Thymus (tissue), 14 donors: ENCODE measurements at places on chromosomes 2 and 18. TPM values are rescaled to one million over a fixed set of nuclear protein-coding genes. Genes with fewer than 3 reads are reported as not detected.

- no peaks in the 10 kb centered on the region for H3K27me3 ChIP-seq
- no peak overlapping the region for H3K4me3 ChIP-seq
- no peaks in the 10 kb centered on the region for H3K36me3 ChIP-seq
- DNase-seq, result peak; percentile 27
- no peak overlapping the region for H3K27ac ChIP-seq
- H3K4me1 ChIP-seq, result no peaks in the 10 kb centered on the region
Measured at GRCh38 chr18:43620936-43621335, 343.6 kb upstream of the SYT4 start.

The ATP6V1B1 gene
- total RNA-seq, result 0.19 TPM

The FBXO48 gene
- 0.66 TPM for total RNA-seq

GRCh38 chr2:114714313-114714712 lies 271.9 kb downstream of the DPP10 start:
- no peak overlapping the region for H3K4me3 ChIP-seq
- H3K27ac ChIP-seq, result no peak overlapping the region
- no peak for DNase-seq
- no peaks in the 10 kb centered on the region for H3K4me1 ChIP-seq
- H3K36me3 ChIP-seq, result no peaks in the 10 kb centered on the region
- no peaks in the 10 kb centered on the region for H3K27me3 ChIP-seq

DNA sequence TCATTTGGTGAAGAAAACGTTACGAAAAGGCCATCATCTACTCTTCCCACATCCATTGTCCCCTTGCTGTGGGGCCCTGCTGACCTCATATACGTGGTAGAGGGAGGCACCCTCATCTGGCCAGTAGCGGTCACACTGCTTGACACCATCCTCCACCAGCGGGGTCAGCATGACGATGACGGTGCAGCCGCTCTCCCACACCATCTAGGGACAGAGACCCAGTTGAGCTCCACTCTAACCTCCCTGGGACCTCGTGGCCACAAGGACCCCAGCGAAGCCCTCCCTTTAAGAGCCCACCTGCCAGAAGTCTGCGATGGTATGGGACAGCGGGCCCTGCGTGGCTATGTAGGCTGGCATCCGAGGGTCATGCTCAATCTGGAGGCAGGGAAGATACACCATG lies 13.1 kb downstream of the PTPRN start:
- no peak overlapping the region for H3K4me3 ChIP-seq
- peaks cover 18% of the 10 kb centered on the region for H3K4me1 ChIP-seq
- no peak for DNase-seq

The IL36A gene
- 0.99 TPM for total RNA-seq
